ENCODE measurements at places on chromosomes 4 and X. TPM values are rescaled to one million over a fixed set of nuclear protein-coding genes. Genes with fewer than 3 reads are reported as not detected.

Gene ARMCX1
- total RNA-seq: 33.0 TPM

GRCh38 chr4:42397635-42398170 is 415 bp downstream of the SHISA3 start:
- no peak for DNase-seq

Gene UGT2B17
- total RNA-seq: 4.9 TPM

- no peak for DNase-seq
These were observed 24.3 kb upstream of the TEX13C start for GRCh38 chrX:125295337-125295736.

Gene USP27X
- 2.6 TPM for total RNA-seq

GRCh38 chrX:40147971-40148370 is 50.2 kb upstream of the BCOR start:
- DNase-seq: no peak

Gene BEX5
- 41.1 TPM for total RNA-seq

- DNase-seq: peak; percentile 47
These were observed 2.0 kb downstream of the TMEM255A start for GRCh38 chrX:120308959-120309872.

DNA sequence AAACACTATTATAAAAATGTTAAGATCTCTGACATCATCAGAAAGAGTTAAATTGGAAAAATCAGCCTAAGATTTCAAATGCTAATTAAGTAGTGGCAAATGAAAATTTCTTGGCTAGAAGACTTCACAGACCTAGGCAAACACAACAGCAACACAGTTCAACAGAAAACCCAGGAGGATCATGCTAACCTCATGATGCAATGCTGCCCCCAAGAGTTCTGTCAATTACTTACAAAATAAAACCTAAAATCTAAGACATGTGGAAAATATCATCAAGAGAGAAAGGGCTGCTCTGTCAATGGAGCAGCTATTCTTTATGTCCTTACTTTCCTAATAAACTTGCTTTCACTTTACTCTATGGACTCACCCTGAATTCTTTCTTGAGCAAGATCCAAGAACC is 21.0 kb downstream of the S100G start:
- no peak for DNase-seq

Gene ZAR1
- not detected for total RNA-seq

- no peak for DNase-seq
These were observed 55.5 kb upstream of the CLCN4 start for GRCh38 chrX:10101269-10101668.

Gene DRD5
- not detected for total RNA-seq

DNA sequence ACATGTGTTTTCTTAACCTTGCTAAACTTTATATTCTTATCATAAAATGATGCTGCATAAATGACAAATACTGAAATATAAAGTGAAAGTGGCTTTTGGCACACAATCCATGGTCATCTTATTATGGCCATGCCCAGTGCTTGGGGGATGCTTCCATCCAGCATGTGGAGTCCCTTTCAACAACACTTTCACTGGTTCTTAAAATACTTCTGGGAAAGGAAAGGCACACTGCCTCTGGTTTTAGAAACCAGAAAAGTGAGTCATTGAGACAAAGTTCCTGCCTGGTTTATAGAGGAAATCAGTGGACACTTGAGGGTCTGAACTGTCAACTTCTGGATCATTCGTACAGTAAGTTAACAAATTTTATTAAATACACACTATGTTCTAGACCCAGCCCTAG is 248.0 kb upstream of the ADAMTS3 start:
- no peak for DNase-seq

DNA sequence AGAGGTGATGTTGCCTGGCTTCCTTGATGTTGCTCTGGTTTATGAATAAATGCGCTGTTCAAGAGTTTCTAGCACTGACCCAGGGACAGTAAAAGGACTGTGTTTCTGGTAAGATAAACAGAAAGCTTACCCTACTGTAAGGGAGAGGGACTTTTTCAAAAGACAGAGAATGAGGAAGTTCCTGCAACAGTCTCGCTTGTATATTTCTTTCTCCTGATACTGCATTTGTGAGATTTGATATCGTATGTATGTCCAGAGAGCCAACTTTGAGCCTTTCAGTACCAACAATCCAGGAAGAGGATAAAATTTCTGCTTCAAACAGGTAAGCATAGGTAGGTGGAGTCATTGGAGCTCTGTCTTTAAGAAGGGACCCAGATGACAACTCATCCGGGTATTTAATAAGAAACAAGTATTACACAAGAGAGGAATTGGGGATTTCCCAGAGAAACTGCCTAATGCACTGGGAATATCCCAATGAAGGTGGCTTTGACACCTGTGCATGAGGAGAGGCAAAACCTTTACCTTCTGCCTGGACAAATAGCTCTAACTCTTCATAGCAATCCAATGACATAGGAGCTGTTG is 773 bp downstream of the DAPP1 start:
- DNase-seq: no peak

- no peak for DNase-seq
These were observed 8.2 kb upstream of the PPP2R2C start for GRCh38 chr4:6480534-6481088.

- no peak for DNase-seq
These were observed 564.1 kb downstream of the INPP4B start for GRCh38 chr4:142281999-142282398.

GRCh38 chr4:87038837-87039615 is 104.2 kb downstream of the AFF1 start:
- DNase-seq: peak; percentile 57

Gene ADH6
- 36.3 TPM for total RNA-seq

DNA sequence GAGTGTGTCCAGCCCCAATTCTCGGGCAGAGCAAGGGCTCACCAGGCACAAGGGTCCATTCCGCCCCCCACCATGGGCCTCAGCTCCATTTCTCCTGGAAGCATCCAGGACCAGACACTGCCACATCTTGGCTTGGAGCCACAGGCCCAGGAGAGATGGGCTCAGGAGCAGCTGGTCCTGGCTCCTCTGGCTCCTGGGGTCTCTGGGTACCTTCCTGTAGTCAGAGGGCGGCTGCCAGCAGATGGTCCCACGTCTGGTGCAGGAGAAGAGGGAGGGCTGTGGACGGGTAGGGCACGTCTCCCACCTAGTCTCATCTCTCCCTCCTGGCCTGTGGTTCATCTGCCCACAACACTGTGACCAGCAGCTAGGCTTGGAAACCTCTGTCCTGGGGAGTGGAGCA is 8.0 kb downstream of the ATP2B3 start:
- DNase-seq: no peak

GRCh38 chr4:72205831-72206230 is 174.0 kb downstream of the NPFFR2 start:
- DNase-seq: no peak

DNA sequence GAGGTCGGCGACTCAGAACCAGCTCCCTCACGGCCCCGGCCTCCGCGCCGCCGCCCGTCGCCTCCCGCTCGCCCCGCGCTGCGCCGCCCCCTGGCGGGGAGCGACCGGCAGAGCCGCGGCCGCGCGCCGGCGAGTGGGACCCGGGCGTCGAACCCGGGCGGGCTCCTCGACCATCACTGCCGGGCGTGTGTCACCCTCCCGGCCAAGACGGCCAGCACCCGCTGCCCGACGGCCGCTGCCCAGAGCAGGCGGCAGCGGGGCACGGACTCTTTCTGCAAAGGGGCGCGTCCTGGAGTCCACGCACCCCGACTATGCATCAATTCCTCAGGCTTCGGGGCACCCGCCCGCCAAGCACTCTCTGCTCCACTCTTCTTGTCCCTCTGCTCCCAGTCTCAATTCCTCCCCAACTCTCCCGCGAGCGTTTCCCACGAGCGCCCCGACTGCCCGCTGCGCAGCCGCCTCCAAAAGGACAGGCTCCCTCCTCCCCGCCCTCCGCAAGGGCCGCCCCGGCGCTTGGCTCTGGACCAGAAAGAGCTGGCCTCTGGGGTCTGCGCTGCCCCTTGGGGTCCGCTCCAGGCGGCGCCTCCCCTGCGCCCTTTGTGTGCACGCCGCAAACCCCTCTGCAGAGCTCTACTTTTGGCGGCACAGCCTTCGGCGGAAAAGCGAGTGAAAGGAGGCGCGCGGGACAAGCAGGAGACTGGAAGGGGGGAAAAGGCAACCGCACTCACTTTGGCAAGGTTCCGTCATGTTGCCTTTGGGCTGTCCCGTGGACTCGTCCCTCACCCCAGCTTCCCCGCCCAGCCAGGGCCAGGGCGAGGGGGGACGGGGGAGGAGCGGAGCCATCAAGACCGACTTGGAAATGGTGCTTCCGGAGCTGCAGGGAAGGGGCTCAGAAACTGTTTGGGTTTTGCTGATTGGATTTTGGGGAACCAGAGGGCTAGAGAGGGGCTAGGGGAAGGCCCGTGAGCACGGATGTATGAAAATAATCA is 1.0 kb downstream of the PDE5A start:
- DNase-seq: peak; percentile 36

- DNase-seq: no peak
These were observed 295.4 kb downstream of the RAPGEF2 start for GRCh38 chr4:159398236-159398638.

Gene MAGEB1
- not detected for total RNA-seq

Gene FAM114A1
- 80.6 TPM for total RNA-seq

Gene FRMD7
- 0.12 TPM for total RNA-seq

Measured in mucosa of gallbladder (tissue), 1 donor.